ENCODE measurements at places on chromosomes 16 and 17. TPM values are rescaled to one million over a fixed set of nuclear protein-coding genes. Genes with fewer than 3 reads are reported as not detected.

The BAHCC1 gene
- 9.3 TPM for total RNA-seq

The TMEM219 gene
- total RNA-seq: 74.3 TPM

The PIMREG gene
- total RNA-seq: not detected

GRCh38 chr17:39225959-39226683 is 376 bp upstream of the STAC2 start:
- DNase-seq: peak; percentile 77

The KRT33A gene
- not detected for total RNA-seq
